ENCODE measurements at places on chromosomes 3 and 15.

GRCh38 chr3:52428151-52429005 lies 16.5 kb downstream of the SEMA3G start:
- peak; percentile 28 for DNase-seq

- DNase-seq: no peak
Observed at GRCh38 chr3:171480526-171480925, 20.3 kb upstream of the TNIK start.

- DNase-seq: no peak
Observed at GRCh38 chr3:42118762-42119361, 27.7 kb downstream of the TRAK1 start.

- no peak for DNase-seq
Observed at GRCh38 chr3:194194757-194195085, 58.8 kb downstream of the HES1 start.

GRCh38 chr3:139564294-139564861 lies 24.8 kb upstream of the RBP1 start:
- DNase-seq: no peak

GRCh38 chr15:99359769-99360168 lies 108.5 kb downstream of the LRRC28 start:
- DNase-seq: no peak

DNA sequence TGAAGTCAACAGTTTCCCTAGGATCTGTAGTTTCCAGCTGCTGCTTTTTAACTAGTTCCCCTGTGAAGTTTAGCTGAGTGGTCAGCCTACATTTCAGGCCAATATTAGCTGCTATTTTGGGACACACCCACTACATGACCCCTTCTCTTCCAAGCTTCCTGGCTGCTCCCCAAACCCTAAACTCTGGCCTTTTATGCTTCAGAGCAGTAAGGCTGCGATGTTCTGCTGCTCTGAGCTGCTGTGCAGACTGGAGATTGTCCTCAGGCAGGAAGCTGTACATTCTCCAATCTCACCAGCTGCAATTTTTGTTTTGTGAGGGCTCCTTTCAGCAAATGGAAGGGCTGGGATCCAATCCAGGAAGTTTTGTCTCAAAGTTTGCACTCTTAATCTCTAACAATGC lies 48.0 kb upstream of the WDR72 start:
- no peak for DNase-seq

DNA sequence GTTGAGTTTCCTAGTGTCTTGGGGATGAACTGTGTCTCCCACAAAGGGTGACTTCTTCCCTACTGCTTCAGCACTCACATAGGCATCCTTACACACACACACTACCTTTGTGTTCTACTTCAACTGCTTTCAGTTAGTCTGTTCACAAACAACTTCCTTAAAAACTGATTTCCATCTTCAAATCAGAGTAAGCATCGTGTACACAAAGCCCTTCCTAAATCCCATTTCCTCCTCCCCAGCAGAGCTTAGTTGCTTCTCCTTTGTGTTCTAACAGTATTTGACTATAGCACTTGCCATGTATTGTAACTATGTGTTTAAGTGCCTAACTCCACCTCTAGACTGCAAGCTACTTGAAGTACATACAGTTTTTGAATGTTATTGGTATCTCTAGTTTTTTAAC lies 71.7 kb downstream of the TNIK start:
- DNase-seq: no peak

GRCh38 chr15:38128341-38128781 lies 124.3 kb upstream of the SPRED1 start:
- DNase-seq: no peak

- DNase-seq: no peak
Observed at GRCh38 chr15:74134387-74135027, 4.1 kb downstream of the ISLR2 start.

DNA sequence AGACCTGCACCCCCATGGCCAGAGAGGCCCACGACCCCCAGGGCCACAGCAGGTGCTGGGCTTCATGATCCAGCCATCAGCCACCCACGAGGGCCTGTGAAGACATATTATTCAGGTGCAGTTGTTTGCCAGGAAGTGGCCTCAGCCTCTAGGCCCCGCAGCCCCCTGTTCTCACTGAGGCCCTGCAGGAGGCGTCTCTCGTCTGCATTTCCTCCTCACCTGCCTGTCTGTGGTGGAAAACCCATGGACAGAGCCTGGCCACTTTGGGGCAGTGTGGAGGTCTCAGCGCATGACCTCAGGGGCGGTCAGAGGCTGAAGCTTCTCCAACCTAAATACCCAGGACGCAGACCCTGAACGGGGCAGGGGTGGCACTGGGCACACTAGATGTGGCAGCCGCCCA lies 18.6 kb downstream of the UROC1 start:
- no peak for DNase-seq

GRCh38 chr3:161647936-161648470 lies 151.4 kb downstream of the OTOL1 start:
- DNase-seq: no peak

GRCh38 chr3:61627768-61628185 lies 66.4 kb downstream of the PTPRG start:
- DNase-seq: no peak

DNA sequence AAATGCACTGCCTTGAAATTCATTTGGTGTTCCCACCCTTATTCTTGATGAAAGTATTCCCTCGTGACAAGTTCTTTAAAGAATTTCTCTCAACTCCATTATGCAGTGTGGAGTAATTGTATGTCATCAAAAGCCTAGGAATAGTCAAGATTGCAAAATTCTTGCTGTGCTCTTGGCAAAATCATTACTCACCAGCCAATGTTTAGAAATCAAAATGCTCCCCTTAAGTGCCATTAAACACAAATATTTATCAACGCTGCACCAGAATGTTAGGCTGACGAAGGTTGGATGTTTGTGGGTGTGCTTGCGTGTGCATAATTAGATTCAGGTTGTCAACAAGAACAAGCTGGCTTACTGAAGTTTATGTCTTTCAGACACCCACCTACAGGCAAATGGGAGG lies 40.5 kb downstream of the SST start:
- DNase-seq: no peak

GRCh38 chr15:29554531-29554930 lies 267.7 kb downstream of the TJP1 start:
- DNase-seq: no peak

DNA sequence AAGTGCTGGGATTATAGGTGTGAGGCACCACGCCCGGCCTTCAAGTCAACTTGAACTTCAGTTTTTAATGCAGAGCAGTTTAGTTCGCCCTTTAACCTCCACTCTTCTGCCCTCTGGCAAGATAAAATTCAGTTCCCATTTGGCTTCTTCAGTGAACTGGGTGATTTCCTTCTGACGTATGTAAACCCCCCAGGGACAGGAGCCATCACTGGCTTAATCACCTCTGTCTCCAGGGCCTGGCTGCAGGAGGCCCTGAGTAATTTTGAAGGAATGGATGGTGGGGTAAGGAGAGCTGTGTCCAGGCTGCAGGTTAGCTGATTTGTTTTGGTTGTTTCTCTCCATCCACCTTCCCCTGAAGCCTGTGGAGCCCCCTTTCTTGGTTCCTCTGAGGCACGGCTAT lies 11.9 kb downstream of the MCM2 start:
- no peak for DNase-seq

DNA sequence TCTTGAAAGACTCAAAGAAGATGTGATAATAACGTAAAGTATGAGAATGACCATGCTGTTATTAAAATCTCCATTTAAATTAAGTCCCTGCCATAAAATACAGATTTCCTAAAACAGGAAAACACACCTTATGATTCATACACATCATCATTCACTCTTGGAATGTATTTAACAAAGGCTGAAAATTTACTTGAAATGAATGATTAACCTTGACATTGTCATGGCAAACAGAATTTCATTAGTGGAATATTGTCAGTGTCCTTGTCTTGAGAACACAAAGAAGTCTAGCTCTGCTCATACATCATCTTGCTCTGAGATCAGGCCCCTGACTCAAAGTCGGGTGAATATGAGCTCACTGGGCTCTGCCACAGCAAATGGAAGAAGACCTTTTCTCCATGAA lies 313.9 kb downstream of the FGF12 start:
- DNase-seq: no peak

Measured in activated naive CD4-positive, alpha-beta T cell treated with Interleukin-2 at 50 U/mL for 16 hours (primary cell).